Mesothelial cell of epicardium (in vitro differentiated cells): ENCODE measurements at places on chromosomes 16 and 17. TPM values are rescaled to one million over a fixed set of nuclear protein-coding genes. Genes with fewer than 3 reads are reported as not detected.

DNA sequence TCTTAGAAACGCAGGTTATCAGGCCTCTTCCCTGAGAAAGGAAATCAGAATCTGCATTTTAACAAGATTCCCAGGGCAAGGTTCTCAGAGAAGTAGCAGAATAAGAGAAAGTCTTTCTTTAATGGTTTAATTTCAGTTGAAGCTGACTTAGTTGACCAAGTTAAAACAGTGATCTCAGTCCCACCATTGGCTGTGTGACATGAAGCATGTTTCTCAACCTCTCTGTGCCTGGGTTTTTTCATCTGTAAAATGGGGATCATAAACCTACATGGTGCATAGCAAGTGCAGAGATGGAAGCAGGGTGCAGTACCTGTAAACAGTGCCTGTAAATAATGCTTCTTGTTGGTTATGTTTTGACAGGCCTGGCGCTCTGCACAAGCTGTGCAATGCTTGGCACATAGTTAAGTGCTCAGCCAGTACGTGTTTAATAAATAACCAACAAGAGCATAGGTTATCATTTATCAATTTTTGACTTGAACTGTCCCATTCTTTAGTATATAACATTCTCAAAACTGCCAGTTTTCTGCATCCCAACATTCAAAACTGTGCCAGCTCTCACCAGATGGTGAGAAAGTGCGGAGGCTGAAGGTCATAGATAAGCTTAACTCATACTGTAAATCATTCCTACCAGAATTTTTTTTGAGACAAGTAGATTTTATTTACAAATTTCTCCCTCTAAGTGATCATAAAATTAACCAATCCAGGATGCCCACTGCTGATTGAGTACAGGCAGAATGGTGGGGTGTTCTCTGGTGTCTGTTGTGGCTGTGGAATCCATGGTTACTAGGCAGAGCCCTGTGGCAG is 6.9 kb downstream of the C17orf67 start:
- H3K27me3 ChIP-seq, result no peaks in the 10 kb centered on the region
- H3K27ac ChIP-seq, result no peak overlapping the region
- no peaks in the 10 kb centered on the region for H3K4me1 ChIP-seq
- DNase-seq, result no peak

GRCh38 chr16:5865236-5865635 is 767.6 kb upstream of the EEF2KMT start:
- H3K27me3 ChIP-seq, result peaks cover 19% of the 10 kb centered on the region
- no peak for DNase-seq
- no peaks in the 10 kb centered on the region for H3K4me1 ChIP-seq

- no peaks in the 10 kb centered on the region for H3K36me3 ChIP-seq
- no peak for DNase-seq
- H3K27ac ChIP-seq, result no peak overlapping the region
- H3K4me3 ChIP-seq, result no peak overlapping the region
- H3K4me1 ChIP-seq, result no peaks in the 10 kb centered on the region
- H3K27me3 ChIP-seq, result peaks cover 7% of the 10 kb centered on the region
Measured at GRCh38 chr17:30021708-30022317, 80.4 kb downstream of the EFCAB5 start.

DNA sequence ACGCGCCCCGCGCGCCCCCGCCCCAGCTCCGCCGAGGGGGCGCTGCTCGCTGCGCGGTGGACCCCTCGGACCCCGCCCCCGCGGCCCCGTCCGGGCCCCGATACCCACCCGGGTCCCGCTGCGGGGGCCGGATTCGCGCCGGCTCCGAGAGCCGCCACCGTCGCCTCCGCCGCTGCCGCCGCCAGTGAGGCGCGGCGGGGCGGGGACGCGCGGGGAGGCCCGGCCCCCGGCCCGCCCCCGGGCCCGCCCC is at the start of gene TBC1D16:
Gene TBC1D16, minus strand, starts transcription at position 186 of the 250 bp plus-strand sequence. CDS start 22,325 bp downstream, outside the sequence.
- peaks cover 23% of the 10 kb centered on the region for H3K4me1 ChIP-seq
- peak within 1 kb of the TSS; percentile 97 for H3K27ac ChIP-seq
- no peak for DNase-seq
- H3K4me3 ChIP-seq, result peak within 1 kb of the TSS; percentile 95
- H3K27me3 ChIP-seq, result no peaks in the 10 kb centered on the region

GRCh38 chr17:497241-498034 is 144.8 kb upstream of the RPH3AL start:
- no peak overlapping the region for H3K4me3 ChIP-seq
- H3K27me3 ChIP-seq, result peaks cover 27% of the 10 kb centered on the region
- no peak for DNase-seq
- H3K27ac ChIP-seq, result peak overlapping the region; percentile 30
- peaks cover 17% of the 10 kb centered on the region for H3K4me1 ChIP-seq

- no peak overlapping the region for H3K4me3 ChIP-seq
- DNase-seq, result no peak
- peaks cover 22% of the 10 kb centered on the region for H3K4me1 ChIP-seq
Measured at GRCh38 chr17:74217037-74217730, 3.8 kb downstream of the TTYH2 start.

FBXL16 gene
- 0.18 to 0.85 TPM (median 0.23 TPM) in 3 replicates for total RNA-seq

CASKIN1 gene
- 8.9 to 9.8 TPM (median 9.8 TPM) in 3 replicates for total RNA-seq

CLEC18C gene
- total RNA-seq, result 0.16 TPM in 1 of 3 replicates, not detected in the others

CCL5 gene
- not detected in 3 replicates for total RNA-seq

SLC12A3 gene
- total RNA-seq, result not detected in 3 replicates
